ENCODE measurements at places on chromosomes 1 and 21.

DNA sequence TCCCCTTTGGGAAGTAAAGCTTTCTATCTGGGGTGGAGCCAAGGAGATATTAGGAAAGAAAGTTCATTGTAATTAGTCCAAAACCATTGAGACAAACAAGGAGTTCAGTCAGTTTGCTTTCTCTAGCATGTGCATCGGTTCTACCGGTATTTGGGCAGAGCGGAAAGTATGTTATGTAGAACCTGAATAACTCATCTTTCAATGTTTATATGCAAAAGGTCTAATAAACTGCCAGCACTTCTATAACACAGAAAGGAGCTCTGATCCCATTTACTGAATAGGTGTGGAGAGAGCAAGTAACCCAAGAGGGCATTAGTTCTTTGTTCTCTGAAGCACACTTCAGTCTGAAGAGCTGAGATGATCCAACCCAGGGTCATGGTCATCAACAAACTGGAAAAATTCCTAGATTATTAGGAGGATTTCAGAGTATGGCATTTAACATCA lies 3.5 kb downstream of the TGFB2 start:
- DNase-seq = no peak

DNA sequence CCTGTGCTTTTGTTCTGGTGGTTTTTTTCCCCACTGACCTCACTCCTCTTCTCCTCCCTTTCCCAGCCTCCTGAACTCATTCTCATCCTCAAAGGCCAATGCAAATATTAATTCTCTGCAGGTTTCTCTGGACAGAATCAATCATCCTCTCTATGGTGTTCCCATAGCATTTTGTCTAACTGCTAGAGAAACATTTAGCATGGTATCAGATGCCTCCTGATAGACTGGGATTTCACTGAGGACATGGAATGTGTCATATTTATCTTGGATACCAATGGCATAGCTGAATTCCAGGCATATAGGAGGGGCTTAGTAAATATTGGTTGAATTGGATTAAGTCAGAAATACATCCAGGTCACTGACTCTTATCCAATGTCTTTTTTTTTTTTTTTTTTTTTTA lies 46.1 kb upstream of the SRP9 start:
- DNase-seq = no peak

DNA sequence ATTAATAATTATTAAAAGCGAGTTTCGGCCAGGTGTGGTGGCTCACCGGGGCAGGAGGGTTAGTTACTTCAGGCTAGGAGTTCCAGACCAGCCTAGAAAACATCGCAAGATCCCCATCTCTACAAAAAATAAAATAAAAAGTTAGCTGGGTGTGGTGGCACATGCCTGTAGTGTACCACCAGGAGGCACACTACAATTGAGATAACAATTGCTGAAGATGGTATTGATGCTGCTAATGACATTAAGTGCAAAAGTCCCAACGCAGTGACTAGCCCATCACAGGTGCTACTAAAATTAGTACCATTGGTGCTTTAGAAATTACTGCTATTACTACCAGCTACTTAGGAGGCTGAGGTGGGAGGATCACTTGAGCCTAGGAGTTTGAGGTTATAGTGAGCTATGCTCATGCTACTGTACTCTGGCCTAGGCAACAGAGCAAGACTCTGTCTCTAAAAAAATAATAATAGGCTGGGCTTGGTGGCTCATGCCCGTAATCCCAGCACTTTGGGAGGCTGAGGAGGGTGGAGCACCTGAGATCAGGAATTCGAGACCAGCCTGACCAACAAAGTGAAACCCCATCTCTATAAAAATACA lies 156.6 kb downstream of the GREM2 start:
- no peak for DNase-seq

GRCh38 chr1:160030657-160031364 lies 979 bp downstream of the PIGM start:
- DNase-seq = peak; percentile 15

DNA sequence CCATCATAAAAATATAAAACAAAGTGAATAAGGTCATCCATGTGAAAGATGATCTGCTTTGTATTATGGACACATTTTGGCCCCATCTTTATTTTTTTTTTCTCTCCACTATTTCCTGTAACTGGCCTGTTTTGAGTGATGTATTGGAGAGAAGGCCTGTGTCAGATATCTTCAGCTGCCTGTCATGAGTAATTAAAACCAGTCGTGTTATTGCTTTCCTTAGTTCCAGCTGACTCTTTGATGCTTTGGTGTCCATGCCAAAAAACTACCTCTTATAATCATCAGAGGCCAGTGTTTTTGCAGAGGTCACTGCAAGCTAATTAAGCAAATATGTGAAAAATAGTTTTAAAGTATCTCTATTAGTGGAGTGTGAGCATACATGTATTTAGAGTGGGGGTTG lies 29.7 kb downstream of the NTMT2 start:
- no peak for DNase-seq

DNA sequence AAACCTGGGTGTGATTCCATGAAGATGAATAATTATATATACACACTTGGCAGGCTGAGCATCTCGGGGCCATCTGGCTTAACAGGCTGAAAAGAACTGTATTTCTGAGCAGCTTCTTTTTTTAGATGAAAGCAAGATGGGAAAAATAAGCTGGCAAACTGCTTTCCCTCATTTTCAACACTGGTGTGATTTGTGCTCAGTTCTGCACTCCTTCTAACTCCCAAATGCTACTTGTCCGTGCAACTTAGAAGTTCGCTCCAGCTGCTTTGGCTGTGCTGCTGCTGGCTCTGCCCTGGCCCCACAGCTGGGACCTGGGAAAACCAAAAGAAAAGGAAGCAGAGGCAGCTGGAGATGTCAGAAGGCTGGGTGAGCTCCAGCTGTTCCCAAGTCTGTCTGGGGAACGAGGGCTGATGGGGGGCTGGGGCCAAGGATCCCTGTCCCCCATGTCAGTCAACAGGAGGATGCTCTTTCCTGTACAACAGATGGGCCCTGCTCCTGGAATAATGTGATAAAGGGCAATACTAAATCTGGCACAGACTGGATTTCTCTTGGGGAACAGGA lies 44.9 kb downstream of the PAFAH2 start:
- no peak for DNase-seq

DNA sequence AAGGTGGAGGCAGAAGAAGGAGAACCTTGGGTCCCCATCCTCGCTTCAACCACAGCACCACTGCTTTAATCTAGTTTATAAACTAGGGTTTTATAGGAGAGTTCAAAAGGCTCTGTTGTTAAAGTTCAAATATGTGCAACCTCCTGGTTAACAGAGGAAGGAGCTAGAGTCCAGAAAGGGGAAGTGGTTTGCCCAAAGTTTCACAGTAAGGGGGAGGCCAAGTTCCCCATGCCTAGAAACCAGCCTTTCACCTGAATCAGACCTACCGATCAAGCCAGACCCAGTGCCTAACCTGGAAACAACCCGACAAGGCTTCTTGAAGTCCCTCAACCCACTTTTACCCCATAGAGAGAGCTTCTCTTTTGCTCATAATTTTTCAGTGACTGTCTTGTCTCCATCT lies 106.5 kb downstream of the PLPP3 start:
- DNase-seq = no peak

- DNase-seq = no peak
Measured at GRCh38 chr1:56617141-56617540, 28.0 kb upstream of the PRKAA2 start.

DNA sequence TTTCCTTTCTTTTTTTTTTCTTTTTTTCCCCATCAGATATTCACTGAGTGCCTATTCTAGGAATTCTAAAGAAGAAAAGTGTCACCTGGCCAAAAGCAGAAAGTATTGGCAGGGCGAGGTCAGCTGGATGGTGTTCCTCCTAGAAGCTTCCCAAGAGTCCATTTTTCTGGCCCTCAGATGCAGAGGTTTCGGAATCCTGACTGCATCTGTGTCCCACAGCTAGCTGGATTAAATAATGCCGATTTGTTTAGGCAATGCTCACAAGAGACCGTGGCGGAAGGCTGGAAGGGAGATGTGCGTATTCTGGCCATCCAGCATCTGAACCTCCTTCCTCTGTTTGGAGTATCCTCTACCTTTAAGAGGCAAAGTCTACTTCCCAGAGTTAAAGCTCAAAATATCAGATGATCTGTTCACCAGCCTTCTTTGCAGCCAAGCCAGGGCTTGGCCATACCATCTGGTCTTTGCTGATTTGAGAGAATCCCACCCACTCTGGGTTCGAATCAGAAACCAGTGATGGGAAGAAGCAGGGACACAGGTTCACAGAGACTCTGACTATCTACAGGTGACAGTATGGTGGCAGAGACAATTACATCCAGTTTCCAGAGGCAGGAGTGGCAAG lies 5.4 kb upstream of the TENT5C start:
- no peak for DNase-seq

DNA sequence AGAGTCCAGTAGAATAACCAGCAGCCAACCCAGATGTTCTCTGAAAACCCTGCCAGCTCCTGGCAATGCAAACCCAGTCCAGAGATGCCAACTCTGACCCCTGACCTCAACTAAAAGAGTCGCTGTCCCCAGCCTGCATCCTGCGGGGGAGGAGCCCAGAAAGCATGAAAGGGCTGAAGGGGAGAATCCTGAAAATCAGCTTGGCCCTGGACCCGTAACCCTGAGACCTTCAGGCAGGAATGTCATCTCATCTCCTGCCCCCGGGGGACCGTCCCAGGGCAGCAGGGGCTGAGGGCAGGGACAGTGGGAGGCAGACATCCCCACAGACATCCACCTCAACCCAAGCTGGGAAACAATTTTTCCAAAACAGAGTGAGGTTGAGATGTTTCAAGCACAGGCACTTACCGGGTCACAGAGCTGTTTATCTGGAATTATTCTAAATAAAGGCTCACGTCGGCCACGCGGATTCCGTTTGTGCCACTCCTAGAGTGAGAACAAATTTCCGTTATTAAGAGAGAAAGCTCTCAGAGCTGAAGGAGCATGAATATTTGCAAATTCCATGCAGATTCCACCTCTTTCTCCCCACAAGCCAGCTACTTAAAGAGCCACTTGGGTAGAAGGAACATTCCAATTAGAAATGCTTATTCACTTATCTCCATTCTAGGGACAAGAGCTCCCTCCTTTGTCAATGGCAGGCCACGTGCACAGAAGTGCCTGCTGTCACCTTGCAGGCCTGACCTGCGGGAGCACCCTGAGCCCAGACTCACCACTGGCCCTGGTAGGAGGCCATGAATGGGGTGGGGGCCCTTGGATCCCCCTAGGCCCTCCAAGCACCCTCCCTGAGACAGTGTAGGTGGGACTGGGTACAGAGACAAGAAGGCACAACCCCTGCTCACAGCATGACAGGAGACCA lies 240.1 kb downstream of the NPHP4 start:
- no peak for DNase-seq

DNA sequence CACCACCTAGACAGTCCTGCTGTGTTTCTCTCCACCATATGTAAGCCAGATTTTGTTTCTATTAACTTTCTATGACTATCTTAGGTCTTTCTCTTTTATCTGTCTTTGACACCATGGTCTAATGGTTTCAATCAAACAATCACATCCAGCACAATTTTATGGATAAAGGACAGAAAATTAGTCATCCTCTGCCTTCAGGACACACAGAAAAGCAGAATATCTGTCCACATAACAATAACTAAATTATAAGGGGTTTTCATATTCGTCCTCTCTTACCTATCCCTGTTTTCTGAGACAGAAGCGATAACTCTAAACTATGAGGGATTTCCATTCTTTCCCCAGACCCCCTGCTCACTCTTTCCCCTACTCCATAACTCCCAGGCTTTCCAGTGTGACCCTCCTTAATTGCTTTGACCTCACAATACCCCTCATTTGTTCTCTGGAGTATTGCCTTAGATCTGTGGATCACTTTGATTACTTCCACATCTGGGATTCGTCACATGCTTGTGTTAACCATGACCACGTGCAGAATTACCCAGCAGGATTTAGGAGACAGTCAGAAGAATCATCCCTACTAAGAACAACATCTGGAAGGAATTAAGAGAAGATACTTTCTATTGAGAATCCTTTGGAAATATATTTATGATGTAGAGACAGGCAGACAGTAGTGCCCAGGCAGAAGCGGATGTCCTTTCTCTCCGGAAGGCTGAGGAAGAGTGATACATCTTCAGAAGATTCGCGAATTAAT lies 108.2 kb upstream of the GREM2 start:
- DNase-seq = no peak

- DNase-seq = no peak
Measured at GRCh38 chr1:94676686-94677085, 135.1 kb upstream of the F3 start.

Measured in dermis microvascular lymphatic vessel endothelial cell (primary cell).